BJ (cell line): ENCODE measurements at places on chromosomes 2 and 18. TPM values are rescaled to one million over a fixed set of nuclear protein-coding genes. Genes with fewer than 3 reads are reported as not detected.

Gene TUBA3D
- polyA plus RNA-seq: not detected in 2 replicates

Gene CAVIN2
- 3.1 and 3.5 TPM in 2 replicates for polyA plus RNA-seq

DNA sequence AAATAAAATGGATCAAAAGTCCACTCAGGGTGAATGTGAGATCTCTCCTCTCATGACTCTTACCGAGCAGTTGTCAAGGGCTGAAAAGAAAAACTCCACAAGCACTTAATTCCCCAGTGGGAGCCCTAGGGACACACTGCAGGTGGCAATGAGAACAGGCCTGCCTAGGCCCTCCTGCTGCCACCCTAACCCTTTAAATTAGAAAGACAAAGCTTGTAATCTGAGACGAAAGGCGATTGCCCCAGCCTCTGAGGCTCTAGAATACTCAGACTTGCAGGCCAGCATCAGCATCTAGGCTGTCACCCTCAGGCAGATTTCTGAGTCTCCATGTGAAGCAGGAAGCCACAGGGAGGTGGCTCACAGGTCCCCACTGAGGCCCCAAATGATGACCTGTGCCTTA lies 457.0 kb upstream of the MYT1L start:
- no peak for DNase-seq

- no peak for DNase-seq
These were observed 86.5 kb downstream of the LRP2 start for GRCh38 chr2:169275696-169276444.

GRCh38 chr2:119174216-119174992 lies 15.9 kb upstream of the C1QL2 start:
- no peak for DNase-seq

- no peak for DNase-seq
These were observed 610.0 kb downstream of the KCNJ3 start for GRCh38 chr2:155308367-155309009.

DNA sequence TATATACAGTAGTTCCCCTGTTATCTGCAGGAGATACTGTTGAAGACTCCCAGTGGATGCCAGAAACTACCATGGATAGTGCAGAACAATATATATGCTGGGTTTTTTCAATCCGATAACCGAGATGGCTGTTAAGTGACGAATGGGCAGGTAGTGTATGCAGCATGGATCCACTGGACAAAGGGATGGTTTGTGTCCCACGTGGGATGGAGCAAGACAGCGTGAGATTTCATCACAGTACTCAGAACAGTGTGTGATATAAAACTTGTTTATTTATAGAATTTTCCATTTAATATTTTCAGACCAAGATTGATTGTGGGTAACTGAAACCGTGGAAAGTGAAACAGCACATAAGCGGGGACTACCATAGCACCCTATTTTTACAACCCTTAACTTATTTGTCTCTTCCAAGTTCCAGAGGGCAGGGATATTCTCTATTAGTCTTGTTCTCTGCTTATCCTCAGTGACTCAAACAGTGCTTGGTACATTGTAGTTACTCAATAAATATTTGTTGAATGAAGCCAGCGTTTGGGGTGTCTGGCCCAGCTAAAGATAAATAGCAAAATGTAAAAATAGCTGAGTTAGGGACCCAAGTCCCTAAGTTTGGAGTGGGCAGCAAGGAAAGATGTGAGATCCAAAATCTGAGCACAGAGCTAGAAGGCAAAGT lies 50.0 kb downstream of the RHBDD1 start:
- DNase-seq: no peak

- DNase-seq: no peak
These were observed 426.1 kb upstream of the UBE2E3 start for GRCh38 chr2:180554330-180554729.

GRCh38 chr18:10546557-10547300 lies 20.9 kb downstream of the NAPG start:
- no peak for DNase-seq

GRCh38 chr2:105989070-105989469 lies 205.0 kb downstream of the UXS1 start:
- no peak for DNase-seq
